ENCODE measurements at places on chromosomes 11 and 22. TPM values are rescaled to one million over a fixed set of nuclear protein-coding genes. Genes with fewer than 3 reads are reported as not detected.

- peak; percentile 77 for ATAC-seq
Observed at GRCh38 chr22:18156878-18157713, 7.1 kb downstream of the USP18 start.

The CCDC73 gene
- 0.19 TPM for total RNA-seq

The SERHL2 gene
- total RNA-seq: 1.6 TPM

DNA sequence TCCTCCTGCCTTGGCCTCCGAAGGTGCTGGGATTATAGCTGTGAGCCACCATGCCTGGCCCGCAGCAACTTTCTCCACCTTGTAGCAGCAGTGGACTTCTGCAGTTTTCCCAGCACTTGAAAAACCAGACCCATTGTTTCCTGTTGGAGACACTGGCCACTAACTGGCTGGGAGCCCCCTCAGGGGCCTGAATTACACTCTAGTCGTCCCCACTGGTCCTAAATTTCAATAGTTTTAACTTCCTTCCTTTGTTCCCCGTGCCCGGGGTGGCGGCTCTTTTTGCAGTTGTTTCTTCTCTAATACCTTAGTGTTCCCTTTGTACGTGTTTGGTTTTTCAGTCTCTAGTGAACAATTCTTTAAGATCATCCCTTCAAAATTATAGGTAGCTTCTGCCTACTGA, 2.6 kb upstream of the MRGPRE start:
- no peak for ATAC-seq

DNA sequence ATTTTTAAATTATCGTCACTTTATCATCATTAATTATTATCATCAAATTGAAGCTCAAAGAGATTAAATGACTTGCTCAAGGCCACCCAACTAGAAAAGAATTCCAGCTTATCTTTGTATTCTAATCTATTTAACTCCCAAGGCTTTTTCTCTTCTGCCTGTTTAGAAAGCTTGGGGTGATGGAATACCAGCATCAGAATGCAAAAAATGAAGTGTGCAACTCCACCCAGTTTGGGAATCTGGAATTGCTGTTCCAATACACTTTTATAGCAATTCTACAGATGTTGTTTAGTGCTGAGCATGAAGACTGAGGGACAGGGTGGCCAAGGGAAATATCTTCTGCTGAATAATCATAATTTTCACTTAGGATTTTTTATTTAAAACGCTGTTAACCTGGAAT, 97.2 kb upstream of the FIBIN start:
- no peak for ATAC-seq

DNA sequence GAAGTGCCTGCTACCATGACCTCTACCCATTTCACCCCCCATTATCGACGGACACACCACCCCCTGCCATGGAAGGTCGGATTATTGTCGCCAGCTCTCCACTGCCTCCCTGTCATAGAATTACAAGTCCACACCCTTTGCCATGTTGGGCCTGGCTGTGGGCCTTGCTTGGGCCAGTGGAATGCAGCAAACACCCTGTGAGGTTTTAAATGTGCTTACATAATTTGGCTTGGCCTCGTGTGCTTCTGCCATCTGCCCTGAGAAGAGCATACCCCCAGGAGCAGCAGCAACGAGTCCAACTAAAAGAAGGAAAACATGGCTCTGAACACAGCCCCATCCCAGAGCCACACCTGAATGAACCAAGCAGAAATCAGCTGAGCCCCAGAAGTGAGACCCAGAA, 94.1 kb upstream of the PRDM11 start:
- peak; percentile 52 for ATAC-seq

The SLC25A45 gene
- 6.3 TPM for total RNA-seq

DNA sequence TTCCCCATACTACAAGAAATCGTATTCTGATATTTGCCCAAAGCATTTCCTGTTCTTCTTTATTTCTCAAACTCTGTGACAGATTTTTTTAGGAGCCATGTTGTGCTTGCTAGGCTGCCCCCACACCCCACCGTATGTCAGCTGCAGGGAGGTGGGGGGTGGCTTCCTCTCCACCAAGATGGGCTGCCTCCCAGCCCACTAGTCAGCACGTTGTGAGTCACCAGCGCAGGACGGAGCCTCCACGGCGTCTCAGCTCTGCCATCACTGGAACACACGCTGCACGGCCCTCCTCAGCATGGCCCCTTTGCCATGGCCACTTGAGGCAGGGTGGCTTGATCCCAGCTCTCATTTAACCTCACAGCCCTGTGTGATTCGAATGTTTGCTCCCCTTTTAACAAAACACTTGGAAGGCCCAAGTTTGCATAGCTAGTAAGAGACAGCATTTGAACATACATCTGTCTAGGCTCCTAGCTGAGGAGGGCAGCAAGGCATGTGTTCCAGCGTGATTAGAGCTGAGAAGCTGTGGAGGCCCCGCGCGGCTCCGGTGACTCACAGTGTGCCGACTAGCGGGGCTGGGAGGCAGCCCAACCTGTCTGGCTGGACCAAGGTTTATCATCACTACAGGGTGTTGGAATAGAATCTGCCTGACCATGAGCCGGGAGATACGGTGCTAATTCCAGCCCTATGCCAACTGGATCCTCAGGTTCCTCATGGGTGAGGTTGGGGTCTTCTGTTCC, 180.7 kb upstream of the NCAM1 start:
- no peak for ATAC-seq

GRCh38 chr11:113862435-113862834, 12.9 kb downstream of the USP28 start:
- peak; percentile 78 for ATAC-seq
